Natural killer cell (primary cell): ENCODE measurements at places on chromosomes 16 and 17. TPM values are rescaled to one million over a fixed set of nuclear protein-coding genes. Genes with fewer than 3 reads are reported as not detected.

- no peaks in the 10 kb centered on the region for H3K27me3 ChIP-seq
- H3K27ac ChIP-seq, result no peak overlapping the region
- no peak for DNase-seq
Measured at GRCh38 chr17:32688221-32688620, 188.7 kb downstream of the MYO1D start.

DNA sequence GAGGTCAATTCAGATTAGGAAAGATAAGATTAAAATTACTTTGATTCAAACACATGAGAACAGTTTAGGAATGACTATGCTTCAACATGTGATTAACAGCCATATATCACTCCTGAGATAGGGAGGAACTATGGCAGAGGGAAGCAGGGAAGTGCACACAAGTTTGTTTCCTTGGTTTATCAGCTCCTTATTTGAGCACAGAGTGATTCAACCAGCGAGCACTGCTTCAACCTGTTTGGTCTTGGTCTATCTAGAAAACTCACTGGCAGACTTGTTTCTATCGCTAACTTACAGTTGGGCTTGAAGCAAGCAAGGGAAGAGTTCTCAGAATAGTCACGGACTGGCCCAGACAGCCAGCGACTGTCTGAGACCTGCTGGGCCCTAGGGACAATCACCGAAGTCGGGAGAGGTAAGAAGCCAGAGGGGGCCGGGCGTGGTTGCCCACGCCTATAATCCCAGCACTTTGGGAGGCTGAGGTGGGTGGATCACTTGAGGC, 23.5 kb downstream of the TUBG1 start:
- H3K4me1 ChIP-seq, result no peaks in the 10 kb centered on the region
- H3K27ac ChIP-seq, result no peak overlapping the region
- no peak overlapping the region for H3K4me3 ChIP-seq
- H3K36me3 ChIP-seq, result no peaks in the 10 kb centered on the region

GRCh38 chr17:38557396-38557795, 48.4 kb downstream of the SRCIN1 start:
- peaks cover 39% of the 10 kb centered on the region for H3K4me1 ChIP-seq
- no peaks in the 10 kb centered on the region for H3K36me3 ChIP-seq
- no peak overlapping the region for H3K27ac ChIP-seq

DNA sequence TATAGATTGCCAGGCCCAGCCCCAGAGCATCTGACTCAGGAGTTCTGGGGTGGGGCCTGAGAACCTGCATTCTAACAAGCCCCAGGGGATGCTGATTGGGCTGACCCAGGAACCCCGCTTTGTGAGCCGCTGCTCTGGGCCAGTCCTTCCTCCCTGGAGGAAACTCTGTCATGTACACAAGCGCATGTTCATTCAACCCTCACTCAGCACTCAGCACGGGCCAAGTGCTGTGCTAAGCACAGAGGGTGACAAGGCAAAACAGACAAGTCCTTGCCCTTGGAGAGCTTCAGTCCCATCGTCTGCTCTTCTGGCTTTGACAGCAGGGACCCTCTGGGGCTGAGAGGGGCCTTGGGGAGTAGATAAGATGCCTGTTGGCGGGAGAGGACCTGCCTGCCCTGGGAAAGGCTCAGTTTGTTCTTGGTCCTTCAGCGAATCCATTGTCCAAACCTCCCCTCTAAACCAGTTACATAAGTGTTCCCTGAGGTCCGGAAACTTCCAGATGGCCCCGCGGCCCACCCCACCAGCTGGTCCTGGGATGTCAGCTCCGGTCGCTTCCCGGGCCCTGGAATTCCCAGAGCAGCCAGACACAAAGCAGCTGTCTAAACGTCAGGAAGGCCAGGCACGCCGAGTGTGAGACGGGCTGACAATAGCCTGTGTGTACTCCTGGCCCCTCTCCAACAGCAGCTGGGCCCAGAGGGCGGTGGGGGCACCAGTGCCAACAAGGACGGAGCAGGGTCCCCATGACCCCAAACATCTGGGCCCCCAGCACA, 88.8 kb downstream of the ZDHHC7 start:
- no peak overlapping the region for H3K4me3 ChIP-seq
- no peaks in the 10 kb centered on the region for H3K27me3 ChIP-seq
- H3K36me3 ChIP-seq, result no peaks in the 10 kb centered on the region
- DNase-seq, result no peak
- no peaks in the 10 kb centered on the region for H3K4me1 ChIP-seq

C16orf89 gene
- total RNA-seq, result not detected

EVI2B gene
- total RNA-seq, result 98.9 TPM
